ENCODE measurements at places on chromosomes 3 and 15. TPM values are rescaled to one million over a fixed set of nuclear protein-coding genes. Genes with fewer than 3 reads are reported as not detected.

DNA sequence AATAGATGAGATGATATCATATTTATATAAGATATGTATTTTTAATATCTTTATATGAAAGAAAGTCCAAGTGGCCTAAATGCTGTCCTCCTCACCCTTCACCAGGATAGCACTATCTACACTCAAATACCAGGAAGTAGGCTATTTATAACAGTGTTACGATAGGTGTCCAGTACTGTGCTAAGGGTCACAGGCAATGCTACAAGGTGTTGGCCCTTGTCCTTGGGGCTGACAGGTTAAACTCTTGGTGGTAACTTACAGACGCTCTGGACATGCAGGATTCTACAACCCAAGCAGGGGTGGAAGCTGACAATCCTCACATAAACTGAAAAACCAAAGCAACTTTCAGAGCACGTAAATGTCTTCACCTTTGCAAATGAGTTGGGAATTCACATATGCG is 22.3 kb downstream of the NCEH1 start:
- H3K36me3 ChIP-seq = no peaks in the 10 kb centered on the region
- no peak overlapping the region for H3K27ac ChIP-seq
- no peaks in the 10 kb centered on the region for H3K27me3 ChIP-seq
- no peak for DNase-seq
- H3K4me3 ChIP-seq = no peak overlapping the region

GRCh38 chr15:33618350-33618749 is 307.6 kb downstream of the RYR3 start:
- H3K27ac ChIP-seq = no peak overlapping the region
- H3K4me1 ChIP-seq = peaks cover 12% of the 10 kb centered on the region
- no peak for DNase-seq
- no peaks in the 10 kb centered on the region for H3K36me3 ChIP-seq

DNA sequence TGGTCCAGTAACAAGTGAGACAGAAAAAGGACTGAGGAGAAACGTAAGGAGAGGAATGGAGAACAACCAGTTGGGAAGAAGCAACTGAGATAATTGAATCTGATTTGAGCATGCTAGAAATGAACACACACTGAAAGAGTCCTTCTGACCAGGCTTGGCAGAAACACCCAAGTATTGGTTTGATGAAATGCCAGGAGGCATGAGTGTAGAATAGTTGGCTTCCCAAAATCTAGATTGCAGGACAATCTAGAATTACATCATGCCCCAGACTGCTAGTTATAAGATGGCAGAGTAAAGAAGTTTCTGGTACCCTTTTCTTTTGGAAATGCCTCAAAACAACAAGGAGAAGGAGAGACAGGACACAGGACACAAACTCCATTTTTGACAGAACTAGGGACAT is 189.7 kb upstream of the STT3B start:
- no peak for DNase-seq
- peaks cover 12% of the 10 kb centered on the region for H3K36me3 ChIP-seq
- no peaks in the 10 kb centered on the region for H3K4me1 ChIP-seq
- no peak overlapping the region for H3K4me3 ChIP-seq

DNA sequence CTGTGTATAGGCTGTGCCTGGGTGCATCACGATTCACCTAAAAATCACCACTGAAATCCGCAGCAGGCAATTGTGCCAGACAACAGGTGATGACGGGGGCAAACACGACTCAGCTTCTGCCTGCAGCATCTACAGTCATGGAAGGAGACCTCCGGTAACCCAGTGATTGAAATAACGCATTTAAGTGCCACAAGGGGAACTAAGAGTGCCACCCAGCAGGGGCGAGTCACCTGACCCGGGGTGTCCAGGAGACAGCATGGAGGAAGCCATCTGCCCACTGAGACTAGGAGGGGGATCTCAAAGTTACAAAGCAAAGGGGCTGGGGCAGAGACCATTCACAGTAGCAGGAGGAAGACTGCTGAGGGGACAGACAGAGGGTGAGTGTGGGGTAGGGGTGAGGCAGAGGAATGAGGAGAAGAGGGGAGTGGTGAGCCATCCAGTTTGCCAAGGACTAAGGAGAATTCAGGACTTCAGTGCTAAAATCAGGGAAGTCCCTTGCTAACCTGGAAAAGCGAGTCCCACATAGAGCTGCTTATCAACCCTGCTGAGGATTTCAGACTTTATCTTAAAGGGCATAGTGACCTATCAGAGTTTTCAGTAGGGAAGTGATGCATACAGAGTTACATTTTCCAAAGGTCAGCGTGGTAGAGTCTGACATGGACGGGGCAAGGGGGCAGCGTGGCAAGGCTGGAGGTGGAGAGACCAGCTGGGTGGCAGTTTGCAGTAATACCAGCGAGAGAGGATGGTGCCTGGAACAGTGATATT is 256.7 kb upstream of the HES1 start:
- H3K4me3 ChIP-seq = no peak overlapping the region
- no peaks in the 10 kb centered on the region for H3K36me3 ChIP-seq
- no peaks in the 10 kb centered on the region for H3K4me1 ChIP-seq
- DNase-seq = no peak
- no peak overlapping the region for H3K27ac ChIP-seq

DNA sequence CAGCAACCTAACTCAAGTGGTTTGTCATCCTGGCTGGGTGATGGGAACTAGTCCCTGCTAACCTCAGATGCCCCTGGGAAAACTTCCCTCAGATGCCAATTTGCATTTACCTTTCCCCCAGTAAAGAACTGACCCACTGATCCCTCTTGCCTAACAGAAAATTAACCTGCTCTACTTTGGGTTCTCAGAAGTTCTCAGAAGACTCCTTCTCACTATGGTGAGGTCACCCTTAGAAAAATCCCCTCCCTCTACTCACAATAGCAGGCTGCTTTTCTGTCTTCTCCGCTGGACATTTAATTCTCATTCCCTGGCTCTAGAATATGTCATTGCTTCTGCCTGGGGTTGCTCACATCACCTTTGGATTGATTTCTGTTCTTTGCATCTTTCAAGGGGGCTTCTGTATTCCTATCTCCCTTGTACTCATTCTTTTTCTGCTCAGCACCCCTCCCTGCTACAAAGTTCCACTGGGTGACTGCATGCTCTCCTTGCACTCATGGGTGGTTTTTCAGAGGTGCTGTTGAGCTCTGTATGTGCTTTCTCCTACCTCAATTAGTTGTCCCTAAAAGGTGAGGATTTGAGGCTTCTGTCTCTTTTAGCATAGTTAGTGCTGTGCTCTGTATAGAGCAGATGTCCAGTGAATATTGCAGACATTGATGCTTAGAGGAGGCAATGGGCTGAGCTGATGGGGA is 869 bp downstream of the PLA1A start:
- H3K4me1 ChIP-seq = peaks cover 3% of the 10 kb centered on the region
- no peaks in the 10 kb centered on the region for H3K36me3 ChIP-seq
- H3K27me3 ChIP-seq = peaks cover 3% of the 10 kb centered on the region
- H3K27ac ChIP-seq = no peak overlapping the region
- no peak overlapping the region for H3K4me3 ChIP-seq

DNA sequence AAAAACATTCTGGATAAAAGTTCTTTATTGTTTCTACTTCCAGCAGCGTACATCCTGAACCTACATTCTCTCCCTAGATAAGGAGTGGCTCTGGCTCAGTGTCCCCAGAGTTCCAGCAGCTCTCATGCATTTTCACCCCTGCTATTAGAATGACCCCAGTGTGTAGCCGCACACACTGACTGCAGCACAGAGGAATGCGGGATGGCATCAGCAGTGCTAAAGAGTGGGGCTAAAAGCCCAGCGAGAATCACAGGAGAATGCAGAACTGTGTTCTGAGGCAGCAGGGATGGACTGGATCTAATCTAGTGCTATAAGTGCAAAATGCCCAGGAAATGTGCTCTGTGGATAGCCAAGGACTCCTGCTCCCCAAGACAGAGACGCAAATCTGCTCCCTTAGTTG is 66.4 kb upstream of the TJP1 start:
- no peak overlapping the region for H3K4me3 ChIP-seq
- H3K27me3 ChIP-seq = peaks cover 4% of the 10 kb centered on the region
- DNase-seq = peak; percentile 18
- H3K27ac ChIP-seq = no peak overlapping the region

DNA sequence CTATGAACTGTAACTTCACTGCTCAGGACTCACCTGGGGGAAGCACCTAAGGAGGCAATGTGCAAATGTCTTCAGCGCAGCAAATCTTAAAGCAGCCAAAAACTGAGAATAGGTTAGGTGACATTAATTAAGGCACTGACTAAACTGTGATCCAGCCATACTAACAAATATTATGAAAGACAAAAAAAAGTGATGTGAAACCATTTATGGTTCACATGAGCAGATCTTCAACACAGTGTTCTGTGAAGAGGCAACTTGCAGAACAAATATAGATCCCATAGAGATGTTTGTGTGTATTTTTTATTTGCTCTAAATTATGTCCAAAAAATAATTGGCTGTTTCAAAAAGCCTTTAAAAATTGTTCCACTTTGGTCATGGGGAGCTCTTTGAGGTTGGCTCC is 24.1 kb upstream of the MITF start:
- no peaks in the 10 kb centered on the region for H3K4me1 ChIP-seq
- H3K36me3 ChIP-seq = peaks cover 4% of the 10 kb centered on the region
- peaks cover 1% of the 10 kb centered on the region for H3K27me3 ChIP-seq

DNA sequence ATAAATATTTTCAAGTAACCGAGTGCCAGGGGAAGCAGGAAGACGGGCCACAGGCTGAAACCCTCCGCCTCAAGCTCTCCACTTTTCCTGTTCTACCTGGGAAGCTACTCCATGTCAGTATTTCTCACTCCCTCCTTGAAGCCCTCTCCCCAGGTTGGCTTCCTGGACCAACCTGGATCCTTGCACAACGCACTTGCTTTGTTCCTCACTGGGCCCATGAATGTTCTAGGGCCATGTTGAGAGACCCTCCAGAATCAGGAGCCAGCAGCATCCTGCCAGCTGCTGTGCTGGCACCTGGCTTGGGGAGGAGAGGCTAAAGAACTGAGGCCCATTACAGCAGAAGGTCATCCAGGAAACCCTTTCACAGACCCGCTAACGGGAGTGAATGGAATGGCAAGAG is 79.3 kb upstream of the SNRPA1 start:
- no peaks in the 10 kb centered on the region for H3K27me3 ChIP-seq
- H3K4me1 ChIP-seq = peaks cover 14% of the 10 kb centered on the region
- no peak for DNase-seq
- no peak overlapping the region for H3K27ac ChIP-seq
- no peak overlapping the region for H3K4me3 ChIP-seq

DNA sequence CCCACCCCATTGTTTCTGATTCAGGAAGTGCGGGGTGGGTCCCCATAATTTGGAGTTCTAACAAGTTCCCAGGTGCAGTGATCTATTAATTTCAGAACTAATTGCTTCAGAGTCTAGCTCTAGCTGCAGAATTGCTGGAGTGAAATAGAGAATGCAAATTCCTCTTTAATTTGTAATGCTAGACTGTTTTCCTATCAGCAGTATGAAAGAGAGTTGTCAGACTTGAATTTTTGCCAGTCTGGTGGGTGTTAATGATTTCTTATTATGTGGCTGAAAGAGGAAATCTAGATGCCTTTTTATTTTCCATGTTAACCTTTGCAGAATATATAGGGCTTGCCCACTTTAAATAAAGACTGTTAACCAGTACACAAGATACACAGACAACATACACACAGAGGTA is 23.7 kb downstream of the APH1B start:
- peaks cover 14% of the 10 kb centered on the region for H3K4me1 ChIP-seq
- no peak overlapping the region for H3K27ac ChIP-seq
- H3K27me3 ChIP-seq = peaks cover 4% of the 10 kb centered on the region
- no peak for DNase-seq
- no peak overlapping the region for H3K4me3 ChIP-seq

- H3K36me3 ChIP-seq = no peaks in the 10 kb centered on the region
- H3K4me1 ChIP-seq = no peaks in the 10 kb centered on the region
- H3K4me3 ChIP-seq = no peak overlapping the region
- no peak overlapping the region for H3K27ac ChIP-seq
- no peak for DNase-seq
- peaks cover 5% of the 10 kb centered on the region for H3K27me3 ChIP-seq
Observed at GRCh38 chr15:90851940-90852339, 16.4 kb upstream of the FURIN start.

GRCh38 chr3:108117241-108117775 is 26.5 kb upstream of the CD47 start:
- H3K27ac ChIP-seq = no peak overlapping the region
- H3K36me3 ChIP-seq = no peaks in the 10 kb centered on the region
- no peak for DNase-seq
- no peak overlapping the region for H3K4me3 ChIP-seq

DNA sequence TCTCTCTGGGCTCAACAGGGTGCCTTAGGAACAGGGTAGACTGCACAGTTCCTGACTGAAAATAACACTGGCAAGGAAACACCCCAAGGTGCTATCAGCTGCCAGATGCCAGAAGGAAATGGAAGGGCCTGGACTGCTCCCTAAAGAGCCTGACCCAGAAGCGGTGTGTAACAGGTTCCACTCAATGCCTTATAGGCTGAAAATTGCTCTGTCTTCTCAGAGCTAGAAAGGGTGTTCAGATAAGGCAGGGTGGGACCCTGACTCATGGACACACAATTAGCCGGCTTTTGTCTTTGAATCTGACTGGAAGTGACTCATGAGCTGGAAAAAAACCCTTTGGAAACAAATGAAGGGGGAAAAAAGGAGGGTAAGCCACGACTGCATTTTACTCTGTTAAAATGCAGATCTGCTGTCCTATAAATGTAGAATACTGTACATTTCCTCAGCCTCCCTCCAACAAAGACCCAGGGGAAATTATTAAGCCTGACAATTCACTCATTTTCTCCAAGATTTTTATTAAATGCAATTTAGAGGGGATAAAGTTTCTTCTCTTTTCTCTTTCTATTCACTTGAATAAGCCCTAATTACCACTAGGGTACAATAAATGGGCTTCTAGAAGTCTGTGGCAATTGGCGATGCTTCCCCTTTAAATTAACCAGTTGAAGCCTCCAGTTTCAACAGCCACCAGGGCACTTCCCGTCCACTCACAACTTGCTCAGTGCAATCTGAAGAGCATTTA is 160.2 kb upstream of the TBL1XR1 start:
- no peaks in the 10 kb centered on the region for H3K36me3 ChIP-seq
- peak; percentile 26 for DNase-seq

DNA sequence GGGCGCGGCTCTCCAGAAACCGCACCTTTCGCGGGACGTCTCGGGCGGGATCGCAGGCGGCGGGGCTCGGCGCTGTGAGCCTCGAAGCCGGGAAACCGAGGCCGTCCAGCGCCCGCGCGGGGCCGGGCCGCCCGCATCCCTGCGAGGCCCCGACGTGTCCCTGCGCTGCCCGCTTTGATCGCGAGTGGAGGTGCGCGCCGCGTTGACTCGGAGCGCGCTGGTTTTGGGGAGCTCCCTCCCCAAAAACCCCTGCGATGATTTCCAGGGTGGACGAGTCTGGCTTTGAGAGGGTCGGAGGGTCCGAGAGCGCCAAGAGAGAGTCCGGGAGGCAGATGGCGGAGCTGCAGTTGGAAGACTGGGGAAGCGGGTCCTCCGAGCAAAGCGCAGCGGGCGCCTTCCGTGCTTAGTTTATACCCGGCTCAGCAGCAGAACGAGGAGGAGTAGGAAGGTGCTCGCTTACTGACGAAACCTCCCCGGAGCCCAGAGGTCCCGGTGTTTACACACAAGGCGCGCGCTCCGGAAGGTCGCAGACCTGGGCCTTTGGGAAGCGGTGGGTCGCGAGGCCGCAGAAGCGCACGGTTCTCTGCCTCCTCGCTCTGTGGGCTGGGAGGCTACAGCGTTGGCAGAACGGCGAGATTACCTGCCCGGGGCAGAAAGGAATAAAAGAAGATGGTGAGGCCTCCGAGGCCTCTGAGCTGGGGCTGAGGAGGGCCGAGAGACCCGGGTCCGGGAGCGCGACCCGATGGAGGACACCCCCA is 687 bp downstream of the ALDH1A3 start:
- no peak overlapping the region for H3K27ac ChIP-seq
- peak overlapping the region; percentile 79 for H3K4me3 ChIP-seq
- H3K4me1 ChIP-seq = no peaks in the 10 kb centered on the region
- H3K36me3 ChIP-seq = no peaks in the 10 kb centered on the region
- peaks cover 21% of the 10 kb centered on the region for H3K27me3 ChIP-seq

The STRIT1 gene
- not detected for total RNA-seq

The KNL1 gene
- total RNA-seq = 4.0 TPM

The SPINK8 gene
- total RNA-seq = not detected

The DNAH12 gene
- total RNA-seq = 0.22 TPM

The SYNPR gene
- total RNA-seq = 6.1 TPM

The CALML4 gene
- 4.1 TPM for total RNA-seq

The CCR8 gene
- not detected for total RNA-seq
